ENCODE measurements at places on chromosomes 12 and 14.

DNA sequence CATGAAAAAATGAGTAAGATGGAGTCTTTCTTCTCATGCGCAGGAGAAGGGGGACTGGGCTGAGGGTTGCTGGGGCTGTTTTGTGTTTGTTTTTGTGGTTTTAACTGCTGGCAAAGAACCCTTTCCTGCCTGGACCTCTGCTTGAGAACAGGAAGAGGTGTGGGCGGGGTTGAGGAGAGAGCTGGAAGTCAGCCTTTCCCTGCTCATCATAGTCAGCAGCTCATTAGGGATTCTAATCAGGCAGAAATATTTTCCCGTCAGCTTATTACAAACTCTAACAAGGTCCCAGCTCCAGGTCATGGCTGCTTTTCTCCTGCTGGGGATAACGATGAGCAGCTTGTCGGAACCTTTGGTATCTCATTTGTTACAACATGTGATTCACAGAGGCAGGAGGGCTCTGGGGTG lies 185.0 kb upstream of the NRXN3 start:
- peak; percentile 90 for DNase-seq

DNA sequence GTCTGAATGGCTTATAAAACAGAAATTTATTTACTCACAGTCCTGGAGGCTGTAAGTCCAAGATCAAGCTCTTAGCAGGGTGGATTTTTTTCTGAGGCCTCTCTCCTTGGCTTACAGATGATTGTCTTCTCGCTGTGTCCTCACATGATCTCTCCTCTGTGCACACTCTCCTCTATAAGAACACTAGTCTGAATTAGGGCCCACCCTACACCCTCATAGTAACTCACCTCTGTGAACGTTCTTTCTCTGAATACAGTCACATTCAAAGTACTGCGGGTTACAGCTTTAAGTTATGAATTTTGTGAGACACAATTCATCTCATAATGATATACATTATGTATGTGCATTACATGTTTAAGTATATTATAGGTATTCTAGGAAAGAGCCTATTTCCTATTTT lies 135.7 kb upstream of the ATXN7L3B start:
- DNase-seq = no peak

- DNase-seq = no peak
Observed at GRCh38 chr14:32434180-32434579, 105.1 kb downstream of the AKAP6 start.

DNA sequence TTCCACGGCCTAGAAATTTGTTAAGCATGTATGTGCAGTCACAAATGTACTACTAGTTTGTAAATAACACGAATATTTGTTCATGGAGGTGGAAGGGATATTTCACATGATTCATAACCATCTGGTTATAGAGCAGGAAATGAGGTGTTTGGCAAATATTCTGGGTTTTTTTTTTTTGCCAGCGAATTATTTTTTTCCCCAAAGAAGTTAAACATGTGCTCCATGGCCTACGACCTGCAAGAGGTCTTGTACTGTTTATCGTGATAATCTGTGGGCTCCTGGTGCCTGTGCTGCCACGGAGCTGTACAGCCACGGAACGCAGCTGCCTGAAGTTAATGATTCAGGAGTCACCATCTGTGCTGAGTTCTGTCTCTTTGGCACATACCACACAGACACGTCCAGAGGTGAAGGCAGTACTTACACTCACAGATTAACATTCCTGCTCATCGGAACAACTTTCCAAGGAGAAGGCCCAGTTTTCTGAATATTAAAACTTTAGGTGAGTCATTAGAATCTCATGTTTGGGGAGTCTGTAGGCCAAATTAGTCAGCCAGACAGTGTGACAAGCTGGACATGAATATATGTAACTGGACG lies 156.3 kb downstream of the TMX1 start:
- DNase-seq = peak; percentile 84

DNA sequence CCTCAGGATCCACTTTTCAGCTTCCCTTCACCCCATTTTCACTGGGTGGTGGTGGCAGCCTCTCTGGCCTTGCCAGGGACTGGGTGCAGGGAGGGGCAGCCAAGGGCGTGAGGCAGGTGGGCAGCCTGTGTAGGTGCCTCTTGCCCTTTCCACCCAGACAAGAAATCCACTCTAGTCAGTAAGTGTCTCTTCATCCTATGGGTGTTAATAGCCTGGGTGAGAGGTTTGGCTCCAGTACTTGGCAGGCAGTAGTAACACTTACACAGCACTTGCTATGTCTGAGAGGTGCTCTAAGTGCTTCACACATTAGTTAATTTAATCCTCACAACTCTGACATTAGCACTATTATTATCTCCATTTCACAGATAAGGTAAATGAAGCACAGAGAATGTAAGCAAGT lies 171.9 kb downstream of the EMP1 start:
- DNase-seq = no peak

- no peak for DNase-seq
Observed at GRCh38 chr14:101856536-101856935, 95.0 kb downstream of the PPP2R5C start.

GRCh38 chr14:75430526-75430925 lies 2.7 kb downstream of the JDP2 start:
- DNase-seq = no peak

DNA sequence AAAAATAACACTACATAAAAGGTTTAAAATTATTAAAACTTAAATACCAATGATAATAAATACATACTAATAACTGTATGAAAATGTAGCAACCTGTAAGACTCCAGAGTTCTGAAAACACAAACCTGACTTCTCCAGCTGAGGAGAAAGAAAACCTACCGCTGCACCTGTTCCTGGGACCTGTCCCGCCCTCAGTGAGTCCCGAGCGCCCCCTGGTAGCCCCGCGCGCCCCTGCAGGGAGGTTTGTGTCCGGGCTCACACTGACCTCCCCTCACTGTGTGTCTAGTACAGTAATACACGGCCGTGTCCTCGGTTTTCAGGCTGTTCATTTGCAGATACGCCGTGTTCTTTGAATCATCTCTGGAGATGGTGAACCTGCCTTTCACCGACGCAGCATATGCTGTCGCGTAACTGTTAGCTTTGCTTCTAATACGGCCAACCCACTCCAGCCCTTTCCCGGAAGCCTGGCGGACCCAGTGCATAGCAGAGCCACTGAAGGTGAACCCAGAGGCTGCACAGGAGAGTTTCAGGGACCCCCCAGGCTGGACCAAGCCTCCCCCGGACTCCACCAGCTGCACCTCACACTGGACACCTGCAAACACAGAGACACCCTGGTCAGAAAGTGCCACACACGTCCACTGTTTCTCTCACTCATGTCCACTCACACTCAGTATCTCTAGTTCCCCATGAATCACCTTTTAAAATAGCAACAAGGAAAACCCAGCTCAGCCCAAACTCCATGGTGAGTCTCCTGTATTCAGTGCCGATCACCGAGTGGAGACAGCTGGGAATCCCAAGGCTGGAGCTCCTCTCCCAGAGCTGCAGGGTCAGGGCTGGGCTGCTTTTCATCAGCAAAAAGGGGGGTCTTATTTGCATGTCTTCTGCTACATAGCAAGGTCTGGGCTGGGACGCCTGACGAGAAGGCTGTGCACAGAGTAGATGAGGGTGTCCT lies 1276.3 kb downstream of the TMEM121 start:
- peak; percentile 17 for DNase-seq

DNA sequence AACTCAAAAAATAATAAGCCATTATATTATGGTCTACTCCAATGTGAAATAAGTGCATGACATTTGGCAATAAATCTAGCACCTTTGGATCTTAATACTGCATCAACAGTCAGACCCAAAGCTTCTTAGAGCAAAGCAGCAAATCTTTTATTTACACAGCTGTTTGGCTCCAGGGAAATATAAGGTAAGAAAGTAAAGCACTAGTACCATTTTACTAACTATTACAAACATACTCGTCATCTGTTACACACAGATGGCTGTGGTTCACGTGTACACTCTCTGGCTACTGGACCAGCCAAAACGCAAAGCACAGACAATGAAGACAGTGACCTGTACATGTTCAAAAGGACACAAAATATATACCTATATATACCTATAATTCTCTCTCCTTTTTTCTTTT lies 2.8 kb downstream of the FGD6 start:
- DNase-seq = peak; percentile 78

Data from NCI-H69 (cell line).